ENCODE measurements at places on chromosomes 13 and 19.

GRCh38 chr19:39154100-39154628, 28.6 kb downstream of the PAK4 start:
- no peak for DNase-seq

GRCh38 chr13:38519229-38519911, 167.5 kb upstream of the FREM2 start:
- no peak for DNase-seq

DNA sequence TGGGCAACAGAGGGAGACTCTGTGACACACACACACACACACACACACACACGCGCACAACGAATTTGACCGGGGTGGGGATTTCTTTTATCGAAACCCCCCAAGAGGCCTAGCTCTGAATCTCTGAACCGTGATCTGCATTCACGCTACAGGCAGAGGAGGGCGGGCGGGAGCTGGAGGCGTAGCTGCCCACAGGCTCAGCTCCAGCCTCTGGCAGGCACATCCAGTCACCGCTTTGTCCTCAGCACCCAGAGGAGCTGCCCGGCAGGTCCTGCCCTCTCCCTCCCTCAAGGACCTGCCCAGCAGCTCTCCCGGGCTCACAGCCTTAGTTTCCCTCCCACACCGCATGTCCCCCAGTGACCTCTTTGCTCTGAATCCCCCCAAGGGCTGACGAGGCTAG, 20.0 kb downstream of the CILP2 start:
- DNase-seq, result no peak

GRCh38 chr19:32165750-32166149, 179.7 kb upstream of the ZNF507 start:
- DNase-seq, result no peak

DNA sequence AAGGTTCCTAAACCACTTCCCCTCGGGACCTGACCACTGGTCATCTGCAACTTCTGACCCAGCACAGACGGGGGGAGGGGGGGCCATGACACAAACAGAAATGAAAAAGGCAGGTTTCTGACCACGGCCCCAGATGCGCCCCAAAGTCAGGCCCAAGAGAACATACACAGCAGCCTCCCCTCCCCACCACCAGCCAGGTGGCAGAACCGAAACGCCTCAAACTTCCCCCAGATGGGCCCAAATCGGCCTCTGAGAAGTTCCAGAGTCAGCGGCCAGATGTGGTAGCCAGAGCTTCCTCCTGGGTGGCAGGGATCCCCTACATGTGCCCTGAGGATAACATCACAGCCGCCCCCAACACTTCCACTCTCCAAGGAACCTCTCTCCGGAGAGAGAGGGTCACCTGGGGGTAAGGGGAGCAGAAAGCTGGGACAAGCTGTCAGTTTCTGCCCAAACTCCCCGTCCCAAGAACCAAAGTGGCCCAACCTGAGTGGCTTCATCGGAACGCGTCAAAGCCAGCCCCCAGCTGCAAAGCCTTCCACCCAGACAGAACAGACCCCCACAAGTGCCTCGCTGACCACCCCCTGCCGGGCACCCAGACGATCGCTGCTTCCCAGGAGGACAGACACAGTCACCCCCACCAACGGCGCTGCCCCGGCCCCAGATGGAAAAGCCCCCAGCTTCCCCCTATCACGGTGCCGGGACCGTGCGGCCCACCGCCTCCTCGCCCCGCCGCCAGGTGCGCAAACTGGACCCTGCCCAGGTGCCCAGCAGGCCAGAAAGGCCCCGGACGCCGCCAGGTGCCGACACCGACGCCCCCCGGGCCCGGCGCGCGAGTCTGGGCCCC, 800 bp downstream of the ELL start:
- DNase-seq, result no peak

DNA sequence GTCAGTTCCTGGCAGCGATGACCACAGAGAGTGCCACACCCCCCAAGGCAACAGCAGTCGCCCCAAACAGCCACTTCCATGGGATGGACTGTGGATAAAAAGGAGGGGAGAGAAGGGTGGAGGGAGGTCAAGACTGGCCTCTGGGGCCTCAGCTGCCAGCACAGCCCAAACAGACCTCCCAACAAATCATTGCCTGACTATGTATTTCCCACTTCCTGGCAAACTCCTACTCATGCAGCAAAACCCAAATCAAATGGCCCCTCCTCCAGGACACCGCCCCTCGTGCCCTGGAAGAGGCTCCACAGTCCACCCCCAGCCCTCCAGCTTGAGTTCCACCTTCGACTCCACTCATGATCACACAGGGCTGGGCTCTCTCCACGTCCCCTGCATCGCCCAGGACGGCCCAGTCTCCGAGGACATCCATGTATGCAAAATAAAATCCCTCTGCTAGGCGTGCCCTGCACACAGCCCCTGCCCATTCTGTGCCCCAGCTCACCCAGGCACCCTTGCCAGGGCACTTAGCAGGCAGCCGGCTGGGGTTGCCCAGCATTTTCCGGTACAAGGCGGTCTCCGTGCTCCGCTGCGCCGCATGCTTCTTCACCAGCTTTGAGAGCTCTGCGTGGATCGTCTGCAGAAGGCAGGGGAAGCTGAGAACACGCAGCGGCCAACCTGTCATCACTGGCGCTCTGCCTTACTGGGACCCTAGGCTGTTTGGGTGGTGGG, 10.5 kb upstream of the ELL start:
- DNase-seq, result no peak

DNA sequence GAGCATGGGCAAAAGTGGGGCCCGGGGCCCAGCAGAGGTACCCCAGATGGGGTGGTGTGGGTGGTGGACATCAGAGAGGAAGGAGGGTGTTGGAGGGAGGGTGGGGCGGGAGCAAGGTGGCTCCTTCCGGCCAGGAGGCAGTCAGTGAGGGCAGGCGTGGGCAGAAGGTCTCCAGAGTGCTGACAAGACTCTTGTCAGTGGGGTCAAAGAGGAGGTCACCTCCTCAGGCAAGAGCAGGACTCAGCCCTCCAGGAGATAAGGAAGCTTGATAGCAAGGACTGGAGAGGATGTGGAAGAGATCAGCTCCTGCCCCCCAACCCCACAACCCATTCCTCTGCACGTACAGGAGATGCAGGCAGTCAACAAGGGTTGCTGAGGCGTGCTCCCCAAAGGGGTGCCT, 9.8 kb downstream of the GJA3 start:
- DNase-seq, result no peak

GRCh38 chr19:5326986-5327623, 13.5 kb downstream of the PTPRS start:
- no peak for DNase-seq

GRCh38 chr19:54029301-54029700, 34.4 kb downstream of the VSTM1 start:
- DNase-seq, result no peak

Data from GM19239 (cell line).